ENCODE measurements at places on chromosomes 1 and 21.

- DNase-seq: no peak
Observed at GRCh38 chr1:116340506-116341231, 32.4 kb upstream of the ATP1A1 start.

GRCh38 chr1:200962631-200963030 is 60.9 kb downstream of the KIF21B start:
- no peak for DNase-seq

DNA sequence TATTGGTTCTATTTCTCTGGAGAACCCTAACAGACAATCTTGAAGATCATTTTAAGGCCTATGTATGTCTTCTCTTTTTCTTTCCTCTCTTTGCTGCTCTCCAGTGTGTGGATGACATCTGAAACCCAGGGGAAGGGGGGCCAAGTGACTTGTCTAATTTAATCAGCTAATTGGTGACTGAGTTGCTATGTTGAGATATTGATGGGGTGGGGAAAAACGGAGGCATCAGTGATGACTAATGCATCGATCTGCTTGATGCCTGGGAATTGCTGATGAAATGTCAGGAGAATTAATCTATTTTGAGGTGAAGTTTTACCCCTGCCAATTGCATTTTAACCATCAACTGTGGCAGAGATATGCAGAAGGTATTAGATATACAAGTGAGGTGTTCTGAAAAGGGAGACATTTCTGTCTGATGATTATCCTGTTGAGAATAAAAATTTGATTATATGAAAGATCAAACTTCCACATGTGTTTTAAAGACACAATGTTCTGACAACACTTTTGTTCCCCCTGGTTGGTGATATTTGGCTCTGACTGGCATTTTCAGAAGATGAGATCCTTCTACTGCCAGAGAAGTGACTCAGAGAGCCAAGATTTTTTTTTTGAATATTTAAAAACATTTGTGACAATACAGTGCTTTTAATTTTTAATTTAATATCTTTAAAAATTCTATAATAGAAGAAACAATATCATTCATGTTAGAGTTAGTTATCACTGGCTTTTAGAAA is 18.7 kb upstream of the PTGFR start:
- no peak for DNase-seq

DNA sequence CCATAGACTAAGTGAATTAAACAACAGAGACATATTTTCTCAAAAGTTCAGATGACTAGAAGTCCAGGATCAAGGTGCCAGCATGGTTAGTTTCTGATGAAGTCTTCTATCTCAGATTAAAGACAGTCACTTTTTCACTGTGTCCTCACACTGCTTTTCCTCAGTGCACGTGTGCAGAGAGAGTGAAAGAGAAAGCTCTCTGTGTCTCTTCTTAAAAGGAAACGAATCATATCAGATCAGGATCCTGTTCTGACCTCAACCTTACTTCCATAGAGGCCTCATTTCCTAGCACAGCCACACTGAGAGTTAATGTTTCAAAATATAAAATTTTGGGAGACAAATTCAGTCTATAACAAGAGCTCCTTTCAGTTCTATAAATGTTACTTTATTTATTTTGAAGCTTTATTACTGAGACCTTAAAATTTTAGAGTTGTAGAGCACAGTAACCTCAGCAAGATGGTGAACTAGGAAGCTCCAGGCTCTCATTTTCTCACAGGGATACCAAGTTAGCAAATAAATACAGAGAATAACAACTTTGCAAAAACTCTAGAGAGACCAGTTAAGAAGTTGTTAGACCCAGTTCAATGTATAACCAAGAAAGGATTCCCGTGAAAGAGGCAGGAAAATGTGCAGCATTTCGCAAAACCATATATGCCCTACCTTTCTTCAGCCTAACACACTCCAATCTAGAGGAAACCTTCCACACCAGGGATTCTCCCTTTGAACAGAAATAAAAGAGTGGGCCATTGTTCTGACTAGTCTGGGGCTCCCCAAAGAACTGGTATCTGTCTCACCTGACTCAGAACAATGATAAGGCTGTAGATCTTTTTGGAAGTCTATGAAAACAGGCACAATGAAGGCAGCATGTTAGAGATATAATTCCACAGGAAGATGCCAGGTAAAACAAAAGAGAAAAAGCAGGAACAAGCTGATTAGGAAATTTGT is 372.2 kb downstream of the MRPL39 start:
- no peak for DNase-seq

- DNase-seq: no peak
Observed at GRCh38 chr1:11789126-11790067, 16.4 kb downstream of the MTHFR start.

- no peak for DNase-seq
Observed at GRCh38 chr1:25729790-25730644, 70.0 kb upstream of the SELENON start.

GRCh38 chr1:65758128-65758527 is 34.6 kb upstream of the PDE4B start:
- no peak for DNase-seq

DNA sequence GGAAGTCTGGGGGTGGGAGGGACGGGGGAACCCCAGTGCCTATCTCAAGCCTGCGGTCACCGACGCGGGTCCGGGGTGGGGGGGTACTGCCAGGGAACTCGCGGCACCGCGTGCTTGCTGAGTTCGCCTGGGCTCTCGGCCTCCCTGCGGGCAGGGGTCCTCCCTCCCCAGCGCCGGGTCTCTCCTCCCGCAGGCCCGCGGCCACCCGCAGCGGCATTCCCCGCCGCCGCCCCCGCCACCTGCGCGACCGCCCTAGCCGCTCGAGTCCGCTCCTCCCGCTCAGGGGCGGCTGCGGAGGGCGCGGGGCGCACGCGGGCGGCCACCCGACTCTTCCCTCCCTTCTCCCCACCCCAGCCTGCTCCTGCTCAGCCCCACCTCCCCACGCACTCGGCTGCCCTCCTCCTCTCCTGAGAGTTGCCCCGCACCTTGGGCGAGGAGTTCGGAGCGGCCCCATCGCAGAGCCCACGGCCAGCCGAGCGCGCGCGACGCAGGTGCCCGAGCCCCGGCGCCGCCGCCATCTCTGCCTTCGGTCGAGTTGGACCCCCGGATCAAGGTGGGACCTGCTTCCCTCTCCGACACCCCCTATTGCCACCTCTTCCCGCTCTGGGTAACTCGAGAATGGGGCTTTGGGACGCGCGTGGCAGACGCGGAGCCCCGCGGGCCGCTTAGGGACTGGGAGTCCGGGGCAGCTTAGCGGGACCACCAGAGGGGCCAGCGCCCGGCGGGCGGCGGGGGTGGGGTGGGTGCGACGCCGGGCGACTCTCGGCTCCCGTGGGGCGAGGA is 105.0 kb downstream of the LEPR start:
- DNase-seq: peak; percentile 52

GRCh38 chr1:39238476-39238875 is 34.0 kb downstream of the MACF1 start:
- no peak for DNase-seq

DNA sequence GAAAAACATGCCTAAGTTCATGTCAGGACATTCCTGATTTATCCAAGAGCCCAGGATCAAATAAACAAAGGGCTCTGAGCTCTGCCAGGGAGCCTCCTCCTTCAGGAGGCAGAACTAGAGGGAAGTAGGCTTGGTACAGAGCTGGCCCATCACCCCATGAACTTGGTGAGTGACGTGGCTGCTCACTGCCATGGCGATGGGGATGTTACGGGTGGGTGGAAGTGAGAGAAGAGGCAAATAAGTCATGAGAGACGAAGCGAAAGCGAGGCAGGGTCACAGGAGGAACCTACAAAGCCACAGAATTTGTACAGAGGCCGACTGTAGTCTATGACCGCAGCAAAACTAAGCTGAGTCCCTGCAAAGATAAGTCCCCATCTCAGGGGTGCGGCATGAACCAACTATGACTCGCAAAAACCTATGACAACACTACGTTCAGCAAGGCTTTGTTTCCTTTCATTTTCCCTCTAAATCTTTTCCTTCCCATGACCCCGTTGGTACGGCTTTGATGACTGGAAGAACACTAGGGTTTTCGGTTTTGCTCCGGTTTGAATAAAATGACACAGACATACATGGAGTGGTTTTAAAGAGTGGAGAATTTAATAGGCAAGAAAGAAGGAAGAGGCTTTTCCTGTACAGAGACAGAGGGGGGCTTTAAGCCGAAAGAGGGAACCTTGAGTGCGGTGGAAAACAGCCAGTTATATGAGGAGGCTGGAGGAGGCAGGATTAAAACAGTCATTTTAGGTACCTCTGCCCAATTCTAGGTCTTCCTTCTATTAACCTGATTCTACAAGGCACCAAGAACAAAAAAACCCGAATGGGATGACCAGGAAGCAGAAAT is 74.1 kb downstream of the CD46 start:
- no peak for DNase-seq

- no peak for DNase-seq
Observed at GRCh38 chr1:10544239-10544638, 69.5 kb downstream of the PEX14 start.

DNA sequence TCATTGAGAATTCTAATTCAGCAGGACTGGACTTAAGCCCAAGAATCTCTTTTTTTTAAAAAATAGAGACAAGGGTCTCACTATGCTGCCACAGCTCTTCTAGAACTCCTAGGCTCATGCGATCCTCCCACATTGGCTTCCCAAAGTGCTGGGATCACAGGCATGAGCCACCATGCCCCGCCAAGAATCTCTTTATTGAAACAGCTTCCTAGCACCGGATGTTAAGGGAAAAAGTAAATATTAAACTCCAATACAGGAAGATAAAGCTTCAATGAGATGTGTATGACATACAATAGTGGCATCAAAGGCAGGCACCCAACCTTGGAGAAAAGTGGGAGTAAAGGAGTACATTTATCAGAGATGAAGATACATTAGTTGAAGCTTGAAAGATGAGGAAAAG is 25.5 kb downstream of the PUM1 start:
- no peak for DNase-seq

GRCh38 chr1:52032785-52033131 is 852 bp downstream of the KTI12 start:
- peak; percentile 60 for DNase-seq

DNA sequence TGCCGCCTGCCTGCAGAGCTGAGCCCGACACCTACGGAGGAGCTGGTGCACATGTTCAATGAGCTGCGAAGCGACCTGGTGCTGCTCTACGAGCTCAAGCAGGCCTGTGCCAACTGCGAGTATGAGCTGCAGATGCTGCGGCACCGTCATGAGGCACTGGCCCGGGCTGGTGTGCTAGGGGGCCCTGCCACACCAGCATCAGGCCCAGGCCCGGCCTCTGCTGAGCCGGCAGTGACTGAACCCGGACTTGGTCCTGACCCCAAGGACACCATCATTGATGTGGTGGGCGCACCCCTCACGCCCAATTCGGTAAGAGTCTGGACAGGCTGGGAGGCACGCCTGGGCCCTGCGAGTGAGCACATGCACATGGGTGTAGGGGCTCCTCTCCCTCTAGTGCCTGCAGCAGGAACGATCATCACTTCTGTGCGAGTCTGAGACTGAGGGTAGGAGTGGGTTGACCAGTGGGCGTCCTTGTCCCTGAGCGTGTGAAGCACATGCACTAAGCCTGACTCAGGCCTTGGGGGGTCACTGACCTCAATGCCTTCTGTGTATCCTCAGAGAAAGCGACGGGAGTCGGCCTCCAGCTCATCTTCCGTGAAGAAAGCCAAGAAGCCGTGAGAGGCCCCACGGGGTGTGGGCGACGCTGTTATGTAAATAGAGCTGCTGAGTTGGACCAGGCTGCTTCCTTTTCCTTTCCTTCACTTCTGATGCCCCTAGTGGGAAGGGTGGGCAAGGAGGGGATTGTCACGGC is 6.9 kb downstream of the DMAP1 start:
- DNase-seq: no peak

DNA sequence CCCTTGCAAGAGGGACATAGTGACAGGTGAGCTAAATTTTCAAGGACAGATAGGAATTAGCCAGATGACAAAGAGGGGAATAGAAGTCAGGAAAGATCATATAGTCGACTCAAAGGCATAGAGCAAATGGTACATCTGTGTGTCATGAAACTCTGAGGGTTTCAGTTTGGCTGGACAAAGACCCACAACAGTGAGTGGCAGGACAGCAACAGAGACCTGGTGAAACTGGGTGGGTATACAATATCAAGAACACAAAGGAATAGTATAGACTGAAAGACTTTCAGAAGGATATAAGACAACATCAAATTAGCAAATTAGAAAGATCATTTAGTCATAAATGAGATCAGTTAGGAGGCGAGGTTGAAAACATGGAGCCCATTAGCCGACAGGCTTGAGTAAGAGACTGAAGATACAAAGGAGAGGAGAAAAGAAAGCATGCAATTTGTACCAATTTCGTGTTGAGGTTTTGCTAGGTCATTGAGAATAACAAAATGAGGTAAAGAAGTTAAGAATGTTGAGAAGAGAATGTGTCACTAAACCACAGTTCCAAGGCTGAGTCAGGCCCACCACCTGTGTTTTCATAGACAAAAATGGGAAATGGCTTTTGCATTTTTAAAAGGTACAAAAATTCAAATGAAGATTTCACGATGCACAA is 213.8 kb downstream of the HHIPL2 start:
- no peak for DNase-seq

GRCh38 chr1:228321895-228322294 is 84.7 kb downstream of the TRIM11 start:
- DNase-seq: no peak

GRCh38 chr1:199113265-199113869 is 474.5 kb downstream of the PTPRC start:
- DNase-seq: peak; percentile 46

DNA sequence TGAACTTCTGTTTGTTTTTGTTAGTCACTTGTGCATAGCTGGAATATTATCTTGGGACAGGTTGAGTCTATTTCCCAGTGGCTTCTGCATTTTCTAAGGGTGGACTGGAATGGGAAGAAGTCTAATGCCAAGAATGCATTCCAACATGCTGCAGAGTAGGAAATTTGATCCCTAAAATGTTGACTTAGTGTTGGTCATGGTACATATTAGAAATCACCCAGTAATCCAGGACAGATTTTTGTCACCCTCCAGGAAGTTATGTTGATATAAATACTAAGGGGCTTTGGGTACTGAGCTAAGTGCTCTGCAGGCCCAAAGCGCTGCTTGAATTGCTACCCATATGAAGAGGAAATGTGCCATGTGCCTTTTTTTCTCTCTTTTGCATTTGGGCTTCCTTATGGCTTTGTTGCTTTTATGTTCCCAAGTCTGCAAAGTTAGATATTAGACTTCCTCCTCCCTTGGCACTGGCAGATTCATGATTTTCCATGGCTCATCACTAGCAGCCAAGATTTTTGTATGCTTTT is 10.0 kb downstream of the ARID1A start:
- no peak for DNase-seq

DNA sequence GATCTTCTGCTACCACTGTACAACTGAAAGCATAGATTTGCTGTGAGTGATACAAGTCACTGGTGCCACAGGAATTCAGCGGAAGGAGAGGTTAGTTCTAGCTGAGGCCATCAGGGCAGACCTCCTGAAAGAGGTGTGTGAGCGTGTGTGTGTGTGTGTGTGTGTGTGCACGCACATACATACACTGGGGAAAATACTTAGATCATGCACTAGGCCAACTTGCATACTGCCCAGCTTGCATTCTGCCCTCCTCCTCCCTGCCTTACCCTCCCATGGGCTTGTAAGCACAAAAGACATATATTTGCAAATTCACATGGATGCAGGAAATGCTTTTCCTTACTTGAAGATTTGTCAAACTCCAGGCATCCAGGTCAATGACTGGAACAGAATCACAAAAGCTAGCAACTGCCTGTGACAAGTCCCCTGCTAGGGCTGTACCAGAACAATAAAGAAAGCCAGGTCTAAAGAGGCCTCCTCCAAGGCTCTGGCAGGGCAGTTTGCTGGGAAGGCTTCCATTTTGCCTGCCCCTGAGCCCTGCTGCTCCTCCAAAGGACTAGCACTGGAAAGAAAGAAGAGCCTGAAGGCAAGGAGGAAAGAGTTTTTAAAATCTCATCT is 23.2 kb downstream of the PLEKHA6 start:
- no peak for DNase-seq

- DNase-seq: no peak
Observed at GRCh38 chr21:43279578-43279894, 110.7 kb downstream of the CRYAA start.

All from right forelimb (tissue), 1 donor.